Hematopoietic multipotent progenitor cell treated with erythropoietin and hydrocortisone succinate and interleukin-3 and kit ligand, for 4 days (in vitro differentiated cells): ENCODE measurements at places on chromosomes 3 and 15.

- DNase-seq: no peak
These were observed 202.0 kb downstream of the UBE3A start for GRCh38 chr15:25236861-25237155.

DNA sequence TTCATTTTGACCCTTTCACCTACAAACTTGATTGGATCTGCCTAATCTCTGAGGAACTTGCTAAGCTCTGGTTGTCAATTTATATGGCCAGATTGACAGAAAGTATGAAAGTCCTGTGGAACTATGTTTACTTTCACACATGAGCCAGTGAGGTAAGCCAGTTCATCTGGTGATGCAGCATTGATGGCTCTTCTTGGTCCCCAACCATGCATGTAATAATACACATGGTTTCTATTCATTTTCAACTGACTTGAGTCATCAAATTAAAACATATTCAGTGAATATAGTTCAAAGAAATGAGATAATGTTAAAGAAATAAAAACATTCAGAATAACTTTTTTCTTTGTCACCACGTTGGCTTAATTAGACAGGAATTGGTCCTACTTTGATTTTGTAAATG, 336.1 kb upstream of the THBS1 start:
- no peak for DNase-seq

DNA sequence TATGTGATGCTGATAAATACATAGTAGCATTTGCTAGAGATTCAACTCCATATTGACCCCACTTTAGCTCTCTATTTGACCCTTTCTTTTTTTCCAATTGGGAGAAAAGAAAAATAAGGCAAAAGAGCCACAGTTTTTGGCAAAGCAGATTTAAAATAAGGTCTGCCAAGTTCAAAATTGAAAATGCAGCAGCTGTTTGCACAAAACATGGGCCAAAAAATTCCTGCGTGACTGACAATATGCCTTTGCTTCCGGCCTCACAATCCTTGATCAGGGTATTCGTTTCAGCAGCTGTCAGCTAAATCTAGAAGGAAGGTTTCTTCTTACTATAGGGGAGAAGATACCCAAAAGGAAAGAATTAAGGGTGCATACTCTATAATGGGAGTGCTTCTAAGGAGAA, 563.5 kb upstream of the CCDC54 start:
- DNase-seq: no peak

DNA sequence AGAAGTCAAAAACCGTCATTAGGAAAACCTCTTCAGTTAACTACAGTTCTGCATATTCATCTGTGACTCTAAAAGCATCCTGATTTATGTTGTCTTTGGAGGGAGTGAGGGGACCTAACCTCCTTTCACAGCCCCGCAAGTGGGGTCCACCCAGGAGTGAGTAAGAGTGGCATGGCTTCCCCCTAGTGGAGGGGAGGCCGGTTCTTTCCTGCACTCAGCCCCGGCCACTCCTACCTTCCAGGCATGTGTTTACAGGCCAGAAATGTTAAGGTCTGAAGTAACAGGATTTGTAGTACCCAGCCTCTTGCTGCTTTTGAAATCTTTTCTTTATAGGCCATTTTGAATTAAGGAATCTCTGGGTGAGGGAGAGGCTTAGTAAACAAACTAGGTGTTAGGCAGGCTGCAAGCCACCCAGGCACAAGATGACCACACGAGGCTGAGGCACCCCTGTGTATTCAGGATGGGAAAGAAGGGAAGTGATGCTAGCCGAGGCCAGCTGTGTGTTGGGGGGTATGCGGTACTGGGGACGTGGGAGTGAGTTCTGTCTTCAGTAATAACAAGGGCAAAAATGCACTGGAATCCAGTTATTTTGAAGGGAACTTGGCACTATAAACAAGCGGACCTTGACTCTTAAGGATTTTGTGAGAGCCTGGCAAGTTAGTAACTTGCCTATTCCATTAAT, 50.5 kb downstream of the CTDSPL start:
- peak; percentile 64 for DNase-seq

DNA sequence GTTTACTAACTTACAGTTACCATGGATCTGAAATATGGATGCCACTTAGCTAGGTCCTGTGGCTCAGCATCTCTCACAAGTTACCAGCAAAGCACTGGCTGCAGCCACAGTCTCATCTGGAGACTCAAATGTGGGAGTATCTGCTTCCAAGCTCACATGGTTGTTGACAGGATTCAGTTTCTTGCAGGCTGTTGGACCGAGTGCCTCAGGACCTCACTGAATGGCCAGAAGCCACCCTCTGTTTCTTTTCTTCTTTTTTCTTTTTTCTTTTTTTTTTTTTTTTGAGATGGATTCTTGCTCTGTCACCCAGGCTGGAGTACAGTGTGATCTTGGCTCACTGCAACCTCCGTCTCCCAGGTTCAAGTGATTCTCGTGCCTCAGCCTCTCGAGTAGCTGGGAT, 20.1 kb upstream of the AMOTL2 start:
- DNase-seq: no peak

DNA sequence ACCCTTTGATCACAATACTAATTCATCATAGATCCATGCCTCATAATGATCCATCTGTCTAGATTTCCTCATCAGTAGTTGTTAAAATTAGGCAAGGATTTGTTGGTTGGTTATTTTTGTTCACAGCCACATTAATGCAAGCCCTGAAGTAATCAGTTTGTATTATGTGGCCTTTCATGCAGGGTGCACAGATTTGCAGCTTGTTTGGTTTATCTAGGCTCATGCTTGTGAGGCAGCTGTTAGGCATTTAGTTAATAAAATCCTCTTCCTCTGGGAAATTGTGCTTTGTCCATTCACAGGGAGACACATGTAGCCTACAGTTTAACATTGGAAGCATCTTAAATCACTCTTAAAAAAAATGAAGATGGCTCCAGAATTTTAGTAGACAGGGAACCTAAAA, 162.8 kb upstream of the ZNF385D start:
- DNase-seq: no peak

GRCh38 chr3:52384019-52384761, 60.7 kb downstream of the SEMA3G start:
- no peak for DNase-seq

- DNase-seq: no peak
These were observed 42.0 kb downstream of the PIAS1 start for GRCh38 chr15:68096099-68096498.

DNA sequence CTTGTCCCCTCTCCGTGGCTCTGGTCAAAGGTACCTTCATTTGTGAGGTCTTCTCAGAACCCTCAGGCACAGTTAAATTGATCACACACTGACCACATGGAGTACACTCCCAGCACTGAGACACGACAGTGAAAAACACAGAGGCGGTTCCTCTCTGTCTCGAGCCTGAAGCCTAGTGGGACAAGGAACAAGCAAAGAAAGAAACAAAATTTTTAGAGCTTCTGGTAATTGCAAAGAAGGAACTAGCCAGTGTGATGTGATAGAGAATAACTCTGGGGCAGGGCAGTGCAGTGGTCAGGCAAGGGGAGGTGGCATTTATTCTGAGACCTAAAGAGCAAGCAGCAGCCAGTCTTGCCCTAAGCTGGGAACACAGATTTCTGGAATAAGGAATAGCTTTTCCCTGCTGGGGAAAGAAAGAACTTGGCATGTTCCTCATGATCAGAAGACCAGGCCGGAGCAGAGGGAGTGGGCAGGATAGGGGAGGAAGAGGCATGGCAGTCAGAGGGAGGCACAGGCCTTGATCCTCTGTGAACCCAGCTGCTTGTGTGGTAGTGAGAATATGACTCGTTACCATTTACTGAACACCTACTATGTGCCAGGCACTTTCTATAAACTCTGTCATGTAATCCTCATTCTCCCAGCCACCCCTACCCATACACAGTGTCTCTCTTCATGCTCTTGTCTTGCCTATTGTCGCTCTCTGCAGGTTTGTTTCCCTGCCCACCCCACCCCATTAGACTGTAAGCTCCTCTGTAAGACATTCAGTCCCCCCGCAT, 262.3 kb upstream of the HES1 start:
- no peak for DNase-seq

DNA sequence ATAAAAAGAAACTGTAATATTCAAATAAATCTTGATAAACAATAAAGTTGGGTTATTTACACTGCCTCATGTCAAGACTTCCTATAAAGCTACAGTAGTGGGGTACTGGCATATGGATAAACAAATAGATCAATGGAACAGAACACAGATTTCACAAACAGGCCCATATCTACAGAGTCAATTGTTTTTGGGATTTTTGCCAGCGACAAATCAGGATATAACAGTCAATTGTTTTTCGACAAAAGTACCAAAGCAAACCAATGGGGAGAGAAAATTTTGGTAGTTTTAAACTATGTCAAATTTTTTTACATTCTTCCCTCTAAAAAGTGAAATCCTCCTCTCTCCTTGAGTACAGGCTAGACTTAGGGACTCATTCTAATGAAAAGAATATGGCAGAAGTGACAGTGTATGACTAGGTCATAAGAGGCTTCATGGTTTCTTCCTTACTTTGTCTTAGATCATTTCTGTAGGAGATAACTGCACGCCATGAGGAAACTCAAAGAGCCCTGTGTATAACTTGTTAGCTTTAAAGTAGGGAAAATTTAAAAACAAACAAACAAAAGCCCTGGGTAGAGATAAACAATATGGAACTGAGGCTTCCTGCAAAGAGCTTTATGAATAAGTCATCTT, 16.9 kb downstream of the IP6K1 start:
- no peak for DNase-seq
